ENCODE measurements at places on chromosomes 12 and 14.

DNA sequence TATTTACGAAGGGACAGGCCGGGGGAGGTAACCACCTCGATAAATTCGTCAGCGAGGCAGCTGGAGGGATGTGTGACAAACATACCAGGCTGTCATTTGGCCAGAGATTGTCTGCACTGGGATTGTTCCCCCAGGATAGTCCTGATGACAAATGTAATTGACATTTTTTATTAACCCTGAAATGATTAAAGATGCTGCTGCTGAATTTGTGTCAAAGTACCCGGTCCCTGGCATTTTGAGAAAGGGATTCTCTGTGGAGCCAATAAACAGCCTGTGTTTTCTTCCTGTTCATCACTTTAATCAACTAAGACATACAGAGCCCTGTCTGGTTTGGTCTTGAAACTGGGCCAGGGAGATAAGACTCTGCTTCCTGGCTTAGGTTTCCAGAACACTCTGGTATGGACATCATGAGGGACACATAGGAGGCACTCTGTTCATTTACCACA, 117.6 kb downstream of the SLC25A47 start:
- no peak for DNase-seq

GRCh38 chr14:105471297-105471821, 3.3 kb upstream of the CRIP2 start:
- no peak for DNase-seq

- peak; percentile 42 for DNase-seq
Measured at GRCh38 chr12:69415471-69416275, 54.5 kb upstream of the FRS2 start.

- DNase-seq: no peak
Measured at GRCh38 chr12:107564946-107565345, 120.7 kb upstream of the PWP1 start.

DNA sequence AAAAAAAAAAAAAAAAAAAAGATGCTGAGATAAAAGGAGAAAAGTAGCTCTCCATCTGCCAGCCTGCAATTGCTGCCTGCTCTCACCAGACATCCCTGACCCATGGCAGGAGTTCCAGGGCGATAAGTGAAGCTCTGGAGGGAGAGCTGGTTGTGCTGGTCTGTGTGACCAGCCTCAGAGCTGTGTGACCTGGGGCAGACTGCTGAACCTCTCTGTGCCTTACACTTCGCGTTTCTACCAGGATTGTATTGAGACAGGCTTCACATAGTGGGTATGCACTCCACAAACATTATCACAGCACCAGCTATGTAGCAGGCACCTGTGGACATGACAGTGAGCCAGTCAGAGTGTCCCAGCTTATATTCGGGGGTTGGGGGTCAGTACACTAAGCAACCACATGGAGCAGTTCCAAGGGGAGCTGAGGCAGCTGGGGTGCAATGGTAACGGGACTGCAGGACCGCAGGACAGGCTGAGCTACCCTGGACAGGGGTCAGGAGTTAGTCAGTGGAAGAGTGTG, 57.5 kb downstream of the RBM19 start:
- no peak for DNase-seq

DNA sequence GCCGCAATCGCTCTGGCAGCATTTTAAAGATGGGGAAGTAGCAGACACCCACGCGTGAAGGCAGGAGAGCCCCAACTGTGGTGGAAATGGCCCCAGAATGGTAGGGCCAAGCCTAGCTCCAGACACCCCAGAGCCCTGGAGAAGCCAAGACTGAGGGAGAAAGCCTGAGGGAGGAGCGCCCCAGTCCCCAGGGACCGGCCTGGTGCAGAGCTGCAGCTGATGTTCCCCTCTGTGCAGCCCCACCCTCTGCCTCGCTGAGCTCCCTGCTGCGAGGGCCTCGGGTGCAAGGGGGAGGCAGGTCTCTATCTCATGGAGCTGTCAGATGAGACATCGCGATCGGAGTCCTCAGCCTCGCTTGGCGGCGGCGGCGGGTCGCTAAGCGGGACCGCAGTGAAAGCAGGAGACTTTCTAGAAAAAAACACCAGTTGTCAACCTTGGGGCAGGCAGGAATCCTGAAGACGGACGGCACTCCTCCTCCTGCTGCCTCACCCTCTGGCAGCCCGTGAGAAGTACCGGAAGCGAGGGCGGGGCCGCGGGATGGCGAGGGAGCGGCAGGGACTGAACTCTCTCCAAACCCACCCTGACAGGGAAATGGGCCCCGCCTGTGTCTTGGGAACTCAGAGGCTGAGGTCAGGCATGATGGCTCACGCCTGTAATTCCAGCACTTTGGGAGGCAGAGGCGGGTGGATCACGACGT, 6.0 kb downstream of the GAPDH start:
- DNase-seq: no peak

DNA sequence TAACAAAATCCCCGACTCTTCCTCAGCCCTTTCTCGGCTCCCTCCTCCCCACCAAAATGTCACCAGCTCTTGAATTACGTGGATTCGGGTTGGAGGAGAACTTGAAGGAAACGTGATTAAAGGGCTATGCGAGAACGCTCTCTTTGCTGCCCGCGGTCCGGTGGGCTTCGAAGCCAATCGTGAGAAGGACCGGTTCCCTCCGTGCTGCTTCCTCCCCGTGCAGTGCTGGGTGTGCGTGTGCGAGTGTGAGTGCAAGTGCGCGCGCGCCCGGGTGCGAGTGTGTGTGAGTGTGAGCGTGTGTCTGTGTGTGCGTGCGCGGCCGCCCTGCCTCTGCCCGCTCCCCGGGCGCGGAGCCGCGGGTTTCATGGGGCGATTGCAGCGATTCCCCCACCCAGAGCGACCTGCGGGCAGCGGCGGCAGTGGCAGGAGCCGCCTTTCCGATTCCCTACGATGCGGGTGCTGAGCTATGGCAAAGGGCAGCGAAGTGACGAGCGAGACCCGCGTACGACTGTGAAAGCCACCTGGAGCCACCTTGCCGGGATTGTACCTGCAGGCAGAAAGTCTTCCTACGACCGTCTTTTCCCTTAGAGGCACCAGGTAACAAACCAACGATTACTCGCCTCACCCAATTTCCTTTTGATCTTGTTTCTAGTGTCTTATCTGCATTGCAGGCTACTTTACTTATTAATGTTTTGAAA, 1.4 kb downstream of the LRFN5 start:
- DNase-seq: no peak

- no peak for DNase-seq
Measured at GRCh38 chr14:34372786-34373185, 89.3 kb downstream of the SPTSSA start.

- DNase-seq: no peak
Measured at GRCh38 chr12:1681493-1681807, 9.4 kb upstream of the ADIPOR2 start.

- no peak for DNase-seq
Measured at GRCh38 chr14:59811073-59811472, 59.5 kb downstream of the RTN1 start.
